ENCODE measurements at places on chromosomes 2 and 18.

GRCh38 chr18:9756933-9757470 lies 48.9 kb downstream of the RAB31 start:
- no peak for DNase-seq

- no peak for DNase-seq
Measured at GRCh38 chr2:109726379-109727270, 67.5 kb upstream of the RGPD5 start.

- no peak for DNase-seq
Measured at GRCh38 chr2:109369671-109370191, 240.7 kb downstream of the SH3RF3 start.

DNA sequence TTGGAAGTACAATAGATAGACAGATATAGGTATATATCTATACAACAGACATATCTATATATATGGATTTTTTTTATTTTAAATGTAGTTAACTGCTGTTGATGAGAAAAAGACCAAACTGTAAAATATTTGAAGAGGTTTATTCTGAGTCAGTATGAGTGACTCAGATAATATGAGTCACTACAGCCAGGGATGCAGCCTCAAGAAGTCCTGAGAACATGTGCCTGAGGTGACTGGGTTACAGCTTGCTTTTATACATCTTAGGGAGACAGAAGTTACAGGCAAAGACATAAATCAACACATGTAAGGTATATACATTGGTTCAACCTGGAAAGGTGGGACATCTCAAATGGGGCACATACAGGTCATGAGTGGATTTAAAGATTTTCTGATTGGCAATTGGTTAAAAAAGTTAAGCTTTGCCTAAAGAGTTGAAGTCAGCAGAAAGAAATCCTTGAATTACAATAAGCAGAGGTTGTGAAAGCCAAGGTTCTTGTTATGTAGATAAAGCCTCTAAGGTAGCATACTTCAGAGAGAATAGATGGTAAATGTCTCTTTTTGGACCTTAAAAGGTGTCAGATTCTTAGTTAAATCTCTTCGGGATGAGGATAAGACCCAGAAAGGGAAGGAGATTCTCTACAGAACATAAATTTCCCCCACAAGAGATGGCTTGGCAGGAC lies 149.9 kb downstream of the RBM43 start:
- DNase-seq, result no peak

DNA sequence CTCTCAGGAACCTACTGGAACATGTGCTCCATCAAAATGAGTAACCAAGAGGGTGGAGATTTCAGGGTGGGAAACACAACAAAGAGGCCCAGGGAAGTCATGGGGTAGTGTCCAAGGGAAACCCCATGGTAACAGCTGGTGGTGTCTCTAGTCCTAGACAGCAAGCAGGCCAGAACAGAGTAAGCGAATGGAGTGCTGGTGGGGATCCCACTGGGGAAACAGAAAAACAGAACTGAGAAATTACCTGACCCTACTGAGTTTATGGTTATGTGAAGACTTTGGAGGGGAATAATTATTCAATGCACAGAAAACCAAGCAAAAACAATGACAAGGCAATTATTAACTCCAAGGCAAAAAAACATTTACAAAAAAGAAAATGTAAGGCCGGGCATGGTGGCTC lies 16.9 kb downstream of the ERCC3 start:
- DNase-seq, result no peak

DNA sequence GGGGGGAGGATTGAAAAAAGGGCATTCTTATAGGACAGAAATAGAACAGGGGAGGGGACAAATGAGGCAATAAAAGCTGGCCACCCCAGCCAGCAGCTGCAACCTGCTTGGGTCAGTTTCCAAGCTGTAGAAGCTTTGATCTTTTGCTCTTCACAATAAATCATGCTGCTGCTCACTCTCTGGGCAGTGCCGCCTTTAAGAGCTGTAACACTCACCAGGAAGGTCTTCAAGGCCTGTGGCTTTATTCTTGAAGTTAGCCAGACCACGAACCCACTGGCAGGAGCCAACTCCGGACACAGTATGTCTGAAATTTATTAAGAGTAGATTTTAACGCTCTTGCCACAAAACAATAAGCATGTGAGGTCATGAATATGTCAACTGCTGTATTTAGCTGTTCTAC lies 649.9 kb upstream of the RAB6C start:
- DNase-seq, result no peak

DNA sequence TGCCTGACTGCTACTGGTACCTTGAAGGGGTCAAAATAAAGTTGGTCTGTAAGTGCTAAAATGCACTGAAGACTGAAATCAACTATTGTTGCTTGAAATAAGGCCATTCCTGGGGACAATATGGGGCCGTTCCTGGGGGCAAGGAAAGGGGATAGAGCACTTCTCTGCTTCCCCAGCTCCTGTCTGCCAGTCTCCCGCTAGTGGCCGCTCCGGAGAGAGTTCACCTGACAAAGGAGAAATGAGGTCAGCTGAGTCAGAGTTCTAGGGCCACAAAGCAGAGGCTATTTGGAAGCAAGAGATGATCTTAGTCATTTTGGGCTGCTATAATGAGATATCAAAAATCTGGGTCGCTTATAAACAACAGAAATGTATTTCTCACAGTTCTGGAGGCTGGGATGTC lies 345.9 kb downstream of the TSN start:
- DNase-seq, result no peak

DNA sequence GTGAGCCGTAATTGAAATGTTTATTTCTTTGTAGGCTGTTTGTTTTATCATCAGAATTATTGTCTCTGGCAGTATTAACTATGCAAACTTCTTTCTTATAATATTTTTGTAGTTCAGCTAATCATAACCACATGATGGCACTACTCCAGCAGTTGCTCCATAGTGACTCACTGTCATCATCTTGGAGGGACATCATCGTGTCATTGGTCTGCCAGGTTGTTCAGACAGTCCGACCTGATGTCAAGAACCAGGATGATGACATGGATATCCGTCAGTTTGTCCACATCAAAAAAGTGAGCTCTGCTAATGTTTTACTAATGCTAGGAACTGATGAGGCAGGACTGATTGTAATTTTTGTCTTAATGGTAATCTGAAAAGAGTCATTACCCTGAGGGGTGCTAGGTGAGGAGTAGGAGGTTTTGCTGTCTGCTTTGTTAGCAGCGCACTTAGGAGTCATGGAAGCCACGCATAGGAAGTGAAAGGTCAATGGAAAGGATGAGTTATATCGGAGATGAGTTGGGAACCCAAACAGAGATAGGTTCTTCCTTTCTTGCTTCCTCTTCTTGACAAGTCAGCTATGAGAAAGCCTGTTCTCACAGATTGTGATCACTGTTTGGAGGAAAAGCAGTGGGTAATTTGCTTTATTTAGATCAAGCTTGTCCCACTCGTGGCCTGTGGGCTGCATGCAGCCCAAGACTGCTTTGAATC lies 49.2 kb downstream of the PIKFYVE start:
- no peak for DNase-seq

DNA sequence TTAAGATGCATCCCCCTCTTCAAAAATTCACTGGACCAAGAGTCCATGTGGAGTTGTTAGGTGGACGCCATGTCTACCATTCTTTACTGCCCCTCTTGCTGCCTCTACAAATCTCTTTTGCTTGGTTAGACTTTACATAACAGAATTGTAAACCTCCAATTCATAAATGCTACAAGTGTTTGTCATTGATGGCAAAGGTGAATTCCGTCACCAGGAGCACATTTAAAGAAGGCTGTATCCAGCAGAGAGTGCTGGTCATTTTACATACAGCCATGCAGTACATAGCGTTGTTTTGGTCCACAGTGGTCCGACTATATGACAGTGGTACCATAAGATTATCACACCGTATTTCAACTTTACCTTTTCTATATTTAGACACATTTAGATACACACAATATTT lies 274.5 kb downstream of the MYCN start:
- DNase-seq, result no peak

DNA sequence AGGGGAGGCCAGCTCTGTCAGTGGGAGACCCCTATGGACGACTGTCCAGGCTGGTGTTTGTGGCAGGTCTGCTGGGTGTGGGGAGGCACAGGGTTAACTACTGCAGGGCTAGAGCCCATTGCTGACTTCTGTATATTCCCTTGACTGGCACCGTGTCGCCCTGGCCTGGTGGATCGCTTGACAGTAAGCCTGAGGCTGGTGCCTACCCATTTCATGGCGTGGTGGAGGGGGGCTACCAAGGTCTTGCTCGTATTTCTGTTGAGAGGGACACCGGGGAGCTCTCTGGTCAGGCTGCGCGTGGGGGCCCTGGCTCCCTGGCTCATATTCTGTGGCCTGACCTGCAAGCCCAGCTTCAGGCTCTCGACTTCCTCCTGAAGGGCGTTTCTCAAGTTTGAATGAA lies 119.7 kb downstream of the ACOXL start:
- DNase-seq, result no peak

- no peak for DNase-seq
Measured at GRCh38 chr2:37457401-37457901, 113.0 kb downstream of the QPCT start.

Measured in CD4-positive, alpha-beta T cell (primary cell).